ENCODE measurements at places on chromosomes 7 and 10. TPM values are rescaled to one million over a fixed set of nuclear protein-coding genes. Genes with fewer than 3 reads are reported as not detected.
A peak's percentile ranks its signal among the peaks of the same experiment; 100 is the strongest.

IFIT1 gene
- total RNA-seq, result 31.8 TPM

AMZ1 gene
- not detected for total RNA-seq

CTAGE4 gene
- total RNA-seq, result 0.47 TPM

CRPPA gene
- total RNA-seq, result 0.74 TPM

HTR5A gene
- not detected for total RNA-seq

ECHDC3 gene
- 1.4 TPM for total RNA-seq

ICA1 gene
- 1.8 TPM for total RNA-seq

GRCh38 chr10:116803451-116804249, 45.6 kb upstream of the ENO4 start:
- DNase-seq, result no peak

DNA sequence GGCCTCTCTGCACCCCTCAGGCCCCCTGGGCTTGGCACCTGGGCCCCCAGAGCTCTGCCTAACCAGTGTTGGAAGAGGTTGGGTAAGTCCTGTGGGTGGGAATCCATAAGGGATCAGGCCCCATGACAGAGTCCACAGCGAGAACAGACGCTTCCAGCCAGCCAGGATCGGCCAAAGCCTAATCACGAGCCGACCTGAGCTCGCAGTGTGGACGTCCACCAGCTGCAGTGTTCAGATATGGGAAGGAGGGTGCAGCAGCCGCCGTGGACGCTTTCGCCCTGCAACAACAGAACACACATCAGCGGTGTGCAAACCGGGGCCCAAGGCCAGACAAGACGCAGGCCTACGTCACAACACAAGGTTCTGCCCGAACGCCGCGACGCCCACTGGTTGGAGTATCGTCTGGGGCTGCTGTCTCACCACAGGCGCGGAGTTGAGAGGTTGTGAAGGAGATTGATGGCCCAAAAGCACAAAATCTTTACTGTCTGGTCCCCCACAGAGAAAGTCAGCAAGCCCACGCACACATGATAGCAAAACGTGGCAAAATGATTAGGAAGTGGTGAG, 102.1 kb downstream of the FOXL3 start:
- no peak for DNase-seq

DNA sequence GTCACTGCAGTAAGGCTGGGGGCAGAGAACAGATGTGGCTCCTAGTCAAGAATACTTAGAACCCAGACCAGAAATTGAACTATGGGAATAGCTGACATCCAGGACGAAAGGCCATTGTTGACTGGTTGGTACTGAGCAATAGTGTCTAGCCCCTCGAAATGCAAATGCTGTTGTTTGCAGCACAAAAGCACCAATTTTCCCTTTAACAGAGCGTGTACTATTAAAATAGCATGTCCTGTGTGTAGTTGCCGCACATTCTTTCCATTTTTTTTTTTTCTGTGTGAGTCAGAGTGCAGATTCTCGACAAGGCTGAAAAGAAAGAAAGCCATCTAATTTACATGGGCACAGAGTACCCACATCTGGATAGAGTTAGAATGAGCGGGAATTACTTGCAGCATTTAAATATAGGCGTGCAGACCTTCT, 302.4 kb downstream of the PTEN start:
- DNase-seq, result no peak

- no peak for DNase-seq
These were observed 3.1 kb downstream of the RASGEF1A start for GRCh38 chr10:43263551-43264343.

GRCh38 chr10:60820093-60820754, 41.9 kb downstream of the CDK1 start:
- DNase-seq, result no peak

- DNase-seq, result no peak
These were observed 37.2 kb upstream of the RAPGEF5 start for GRCh38 chr7:22393913-22394729.

DNA sequence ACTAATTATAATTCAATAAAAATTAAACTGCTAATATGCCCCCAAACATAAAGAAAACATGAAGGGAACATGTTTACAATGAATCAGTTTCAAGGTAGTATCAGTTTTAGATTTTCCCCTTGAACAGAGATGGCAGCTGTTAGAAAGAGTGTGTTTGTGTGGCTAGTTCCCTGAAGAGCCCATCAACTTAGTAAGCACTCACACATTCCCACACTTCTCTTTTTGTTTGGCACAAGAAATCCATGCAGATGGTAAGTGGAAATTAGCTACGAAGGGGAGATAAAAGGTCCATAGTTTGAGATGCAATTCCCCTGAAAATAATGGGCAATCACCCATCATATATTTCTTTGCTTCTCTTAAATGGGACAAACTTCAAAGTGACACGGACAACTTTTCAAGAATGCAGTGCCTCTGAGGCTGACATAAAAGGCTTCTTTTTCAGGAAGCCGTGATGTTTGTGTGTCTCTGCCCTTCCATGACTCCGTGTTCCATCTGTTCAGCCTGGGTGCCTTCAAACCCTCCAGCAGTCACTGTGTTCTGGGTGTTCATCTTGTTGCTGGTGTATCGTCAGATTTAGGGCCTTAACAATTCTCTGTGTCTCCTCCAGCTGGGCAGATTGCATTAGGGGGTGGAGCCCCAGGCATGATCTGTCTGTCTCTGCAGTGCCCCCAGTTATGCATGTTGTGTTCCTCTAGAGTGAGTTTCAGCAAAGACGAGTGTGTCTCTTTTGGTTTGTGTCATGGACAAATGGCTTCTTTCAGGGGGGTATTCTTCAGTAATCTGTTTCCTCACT, 259.5 kb upstream of the NPY start:
- no peak for DNase-seq

- no peak for DNase-seq
These were observed 337.1 kb upstream of the GLI3 start for GRCh38 chr7:42573881-42574672.

GRCh38 chr7:45343746-45344145, 186.2 kb downstream of the RAMP3 start:
- DNase-seq, result no peak

DNA sequence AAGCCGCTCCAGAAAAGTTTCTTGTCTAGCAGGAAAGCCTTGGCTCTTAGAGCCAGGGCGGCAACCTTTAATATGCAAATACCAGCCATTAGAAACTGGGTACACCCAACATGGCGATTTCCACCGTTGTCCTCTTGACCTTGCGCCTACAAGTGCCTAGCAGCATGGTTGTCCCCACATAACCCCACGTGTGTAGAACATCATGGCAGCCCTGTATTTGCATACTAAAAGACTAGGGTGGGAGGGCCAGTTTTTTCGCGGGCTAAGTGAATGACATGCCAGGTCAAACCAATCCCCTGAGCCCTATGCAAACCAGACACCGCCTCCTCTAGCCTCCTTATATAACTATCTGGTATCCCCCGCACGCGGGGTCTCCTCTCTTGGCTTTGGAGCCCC, 58.4 kb upstream of the FZD8 start:
- DNase-seq, result no peak

DNA sequence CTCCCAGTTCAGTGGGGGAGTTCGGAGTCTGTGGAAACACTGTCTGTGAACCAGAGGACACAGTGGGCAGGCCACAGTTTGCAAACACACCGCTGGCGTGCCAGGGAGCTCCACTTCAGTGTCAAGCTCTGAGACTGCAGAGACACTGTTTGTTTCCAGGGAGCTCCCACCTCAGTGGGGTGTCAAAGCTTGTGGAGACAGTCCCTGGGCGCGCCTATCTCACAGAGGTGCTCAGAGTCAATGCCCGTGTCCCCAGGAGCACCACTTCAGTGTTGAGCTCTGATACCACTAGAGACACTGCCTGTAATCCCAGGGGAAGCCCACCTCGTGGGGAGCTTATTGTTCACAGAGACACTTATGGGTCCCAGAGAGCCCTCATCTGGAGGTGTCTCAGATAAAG, 4.3 kb downstream of the MYO1G start:
- no peak for DNase-seq

GRCh38 chr7:97015279-97015678, 9.4 kb downstream of the DLX5 start:
- no peak for DNase-seq

DNA sequence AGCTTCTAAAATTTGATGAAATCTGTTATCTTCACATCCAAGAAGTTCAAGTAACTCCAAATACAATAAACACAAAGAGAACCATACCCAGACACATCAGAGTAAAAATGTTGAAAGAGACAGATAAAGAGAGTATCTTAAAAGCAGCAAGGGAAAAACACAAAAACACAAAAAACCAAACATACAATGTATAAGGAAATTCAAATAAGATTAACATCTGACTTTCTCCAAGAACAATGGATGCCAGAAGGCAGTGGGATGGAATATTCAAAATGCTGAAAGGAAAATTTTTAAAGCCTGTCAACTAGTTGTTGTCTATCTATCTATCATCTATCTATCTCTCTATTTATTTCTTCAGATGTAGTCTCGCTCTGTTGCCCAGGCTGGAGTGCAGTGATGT, 72.4 kb upstream of the MKLN1 start:
- no peak for DNase-seq

- DNase-seq, result peak; percentile 57
These were observed 57.6 kb upstream of the TARP start for GRCh38 chr7:38330861-38331621.

DNA sequence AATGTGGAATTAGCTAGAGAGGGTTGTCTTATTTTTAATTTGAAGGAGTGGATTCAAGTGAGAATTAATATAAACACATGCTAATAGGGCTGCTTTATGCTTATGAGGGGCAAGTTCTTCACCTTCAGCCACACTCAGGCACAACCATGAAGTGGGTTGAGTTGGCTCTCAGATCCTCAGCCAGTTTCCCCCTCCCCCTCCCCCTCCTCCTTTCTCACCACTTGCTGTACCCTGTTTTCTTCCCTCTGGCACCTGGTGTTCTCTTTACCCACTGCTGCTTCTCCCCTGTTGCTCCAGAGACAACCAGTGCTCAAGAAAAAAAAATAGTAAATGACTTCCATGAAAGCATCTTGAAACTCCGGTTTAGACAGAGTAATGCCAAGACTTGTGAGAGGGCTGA, 1083.3 kb downstream of the CNTNAP2 start:
- DNase-seq, result no peak
